ENCODE measurements at places on chromosomes 6 and 20.

- no peak for DNase-seq
Measured at GRCh38 chr6:41269716-41270115, 16.8 kb downstream of the TREM1 start.

DNA sequence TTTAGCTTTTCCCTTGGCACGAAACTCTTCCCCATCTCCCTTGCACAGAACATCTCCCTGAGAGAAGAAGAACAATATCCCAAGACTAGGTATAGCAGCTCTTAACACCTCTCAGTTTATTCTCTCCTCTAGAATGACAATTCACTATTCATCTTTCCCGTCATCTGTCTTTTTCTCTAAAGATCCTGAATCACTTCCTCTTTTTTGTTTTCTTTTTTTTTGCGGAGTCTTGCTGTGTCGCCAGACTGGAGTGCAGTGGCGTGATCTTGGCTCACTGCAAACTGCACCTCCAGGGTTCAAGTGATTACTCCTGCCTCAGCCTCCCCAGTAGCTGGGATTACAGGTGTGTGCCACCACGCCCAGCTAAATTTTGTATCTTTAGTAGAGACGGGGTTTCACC, 574.4 kb upstream of the MAP3K7 start:
- no peak for DNase-seq

DNA sequence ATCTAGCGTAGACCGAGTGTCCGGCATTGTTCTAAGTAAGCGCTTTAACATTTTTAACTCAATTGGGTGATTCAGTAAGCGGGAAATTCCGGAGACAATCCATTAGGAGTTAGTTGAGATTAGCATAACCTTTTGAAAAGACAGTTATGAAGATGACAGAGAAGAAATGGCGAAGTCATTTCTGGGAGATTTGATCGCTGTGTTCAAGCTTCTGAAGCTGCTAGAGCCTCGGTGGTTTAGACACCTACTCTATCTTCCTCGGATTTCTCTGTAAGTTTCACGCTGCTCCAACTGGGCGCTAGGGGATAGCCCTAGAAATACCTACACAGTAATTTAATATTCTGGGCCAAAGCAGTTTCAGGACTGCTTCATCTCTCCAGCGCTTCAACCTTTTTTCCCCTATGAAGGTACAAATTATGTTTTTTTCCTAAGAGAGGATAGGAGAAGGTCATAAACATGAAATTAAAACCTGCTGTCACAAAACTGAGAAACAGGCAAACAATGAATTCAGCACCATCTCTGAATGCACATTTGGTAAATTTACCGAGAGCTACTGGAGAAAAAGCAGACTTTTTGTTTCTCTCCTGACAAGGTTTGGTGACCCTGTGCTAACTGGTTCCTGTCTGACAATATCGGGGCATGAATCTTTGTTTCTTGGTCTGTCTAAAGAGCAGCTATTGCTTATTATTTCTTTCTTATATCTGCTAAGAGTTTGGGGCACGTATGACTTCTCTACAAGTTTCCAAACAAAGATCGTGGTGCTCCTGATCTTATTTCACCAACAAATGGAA, 22.4 kb downstream of the ZNF311 start:
- DNase-seq = no peak

- DNase-seq = no peak
Measured at GRCh38 chr6:90610301-90610750, 23.5 kb upstream of the MAP3K7 start.

DNA sequence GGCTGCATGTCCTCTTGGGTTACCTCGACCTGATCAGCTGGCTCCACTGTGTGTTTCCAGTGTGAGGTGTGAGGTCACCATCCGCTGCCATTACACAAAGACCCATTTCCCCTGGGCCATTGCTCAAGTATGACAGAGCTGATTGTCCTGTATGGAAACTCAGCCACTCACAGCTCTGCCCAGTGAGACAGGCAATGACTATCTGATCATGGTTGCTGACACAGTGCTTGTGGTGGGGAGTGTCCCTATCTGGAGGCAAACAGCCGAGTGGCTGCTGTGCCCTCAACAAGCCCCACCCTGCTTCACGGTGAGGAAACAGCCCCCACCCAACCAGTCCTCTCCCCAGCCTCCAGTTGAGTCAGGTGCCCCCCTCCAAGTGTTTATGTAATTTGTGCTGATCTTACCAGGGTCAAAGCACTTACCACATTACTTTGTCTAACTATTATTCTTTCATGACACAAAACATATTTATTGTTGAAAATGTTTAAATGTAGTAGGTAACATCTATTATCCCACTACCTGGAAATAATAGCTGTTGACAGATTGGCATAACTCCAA, 11.7 kb upstream of the MAPK13 start:
- DNase-seq = peak; percentile 67

- DNase-seq = no peak
Measured at GRCh38 chr6:14888575-14889000, 357.3 kb upstream of the JARID2 start.

- no peak for DNase-seq
Measured at GRCh38 chr6:3194535-3195419, 32.7 kb downstream of the TUBB2B start.

- no peak for DNase-seq
Measured at GRCh38 chr6:143368426-143368825, 82.1 kb downstream of the ADAT2 start.

DNA sequence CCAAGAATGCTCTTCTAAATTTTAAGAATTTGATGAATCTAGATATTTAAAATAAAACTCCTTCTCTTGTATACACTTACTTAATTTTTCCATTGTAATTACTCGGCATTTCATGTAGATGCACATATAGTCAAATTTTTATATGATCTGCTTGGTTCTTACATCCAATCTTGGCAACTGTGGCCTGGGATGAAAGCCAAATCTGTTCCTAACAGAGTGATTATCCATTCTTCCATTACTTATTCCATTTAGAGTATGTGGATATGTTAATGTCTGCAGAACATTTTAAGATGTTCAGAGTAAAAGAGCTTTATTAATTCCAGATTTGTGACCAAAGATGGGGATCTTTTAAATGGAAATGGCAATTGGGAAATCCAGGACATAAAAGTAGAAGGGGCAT, 144.1 kb upstream of the PDE7B start:
- DNase-seq = no peak

GRCh38 chr6:33992191-33992590, 153.7 kb downstream of the GRM4 start:
- no peak for DNase-seq

- DNase-seq = no peak
Measured at GRCh38 chr6:107021446-107022185, 6.4 kb upstream of the MTRES1 start.

- no peak for DNase-seq
Measured at GRCh38 chr6:149336609-149336928, 19.1 kb downstream of the TAB2 start.

DNA sequence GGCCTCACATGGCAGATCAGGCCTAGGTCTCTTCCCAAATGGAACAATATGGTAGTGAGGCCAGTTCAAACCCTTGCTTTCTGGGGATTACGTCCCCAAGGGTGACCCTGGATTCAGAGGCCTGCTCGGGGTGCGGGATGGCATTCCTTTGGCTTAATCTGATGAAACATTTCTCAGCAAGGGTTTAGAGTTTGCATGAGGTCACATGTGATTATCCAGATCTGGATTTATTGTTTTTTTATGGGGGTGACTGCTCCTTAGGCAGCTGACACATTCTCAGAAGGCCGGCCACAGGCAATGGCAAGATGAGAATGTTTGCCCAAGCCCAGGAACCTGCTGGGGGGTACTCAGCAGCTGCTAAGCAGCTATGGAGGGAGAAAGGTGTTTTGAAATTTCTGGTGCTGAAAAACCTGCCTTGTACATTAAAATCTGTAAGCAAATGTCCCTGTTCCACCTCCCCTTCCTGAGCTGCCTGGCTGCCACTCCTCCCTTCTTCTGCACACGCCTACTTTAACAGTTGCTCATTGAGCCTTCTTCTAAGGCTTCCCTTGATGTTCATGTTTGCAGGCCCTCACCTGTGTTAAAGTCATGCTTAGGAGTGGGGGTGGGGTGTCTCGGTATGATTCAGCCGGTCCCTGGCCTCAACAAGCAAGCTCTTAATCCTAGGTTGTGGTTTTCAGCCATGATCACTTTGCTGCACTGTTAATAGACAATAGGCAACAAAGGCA, 37.9 kb upstream of the FUCA2 start:
- no peak for DNase-seq

DNA sequence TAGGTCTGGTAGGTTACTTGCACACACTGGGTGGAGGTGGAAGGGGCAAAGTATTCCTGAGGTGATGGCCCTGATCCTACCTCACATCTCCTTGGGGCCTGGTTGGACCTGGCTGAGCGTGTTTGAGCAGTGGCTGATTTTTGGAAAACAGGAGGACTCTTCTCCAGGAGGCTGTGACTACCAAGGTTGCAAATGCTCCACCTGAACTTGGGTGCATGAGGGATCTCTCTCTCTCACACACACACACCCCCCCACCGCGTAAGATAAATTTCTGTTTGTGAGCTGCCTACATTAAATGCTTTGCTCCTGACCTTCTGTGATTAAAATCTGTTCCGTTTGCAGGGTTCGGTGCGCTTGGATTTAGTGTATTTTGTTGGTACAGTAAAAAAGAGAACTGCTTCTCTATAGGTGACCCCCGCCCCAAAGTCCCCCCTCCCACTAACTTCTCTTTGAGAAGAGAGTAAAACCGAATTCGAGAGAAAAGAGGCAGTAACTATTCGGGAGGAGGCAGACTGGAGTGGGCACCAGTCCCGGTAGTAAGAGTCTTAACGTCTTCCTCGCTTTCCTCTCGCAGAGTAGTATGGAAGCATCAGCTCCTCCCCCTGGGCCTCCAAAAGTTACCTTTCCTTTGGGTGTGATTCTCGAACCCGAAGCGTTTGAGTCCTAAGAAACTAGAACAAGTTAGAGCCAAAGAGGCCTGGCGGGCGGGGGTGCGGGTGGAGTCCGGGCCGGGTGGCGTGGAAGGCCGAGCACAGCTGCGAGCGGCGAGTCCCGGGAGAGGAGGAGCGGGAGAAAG, 585 bp upstream of the DSE start:
- DNase-seq = no peak

DNA sequence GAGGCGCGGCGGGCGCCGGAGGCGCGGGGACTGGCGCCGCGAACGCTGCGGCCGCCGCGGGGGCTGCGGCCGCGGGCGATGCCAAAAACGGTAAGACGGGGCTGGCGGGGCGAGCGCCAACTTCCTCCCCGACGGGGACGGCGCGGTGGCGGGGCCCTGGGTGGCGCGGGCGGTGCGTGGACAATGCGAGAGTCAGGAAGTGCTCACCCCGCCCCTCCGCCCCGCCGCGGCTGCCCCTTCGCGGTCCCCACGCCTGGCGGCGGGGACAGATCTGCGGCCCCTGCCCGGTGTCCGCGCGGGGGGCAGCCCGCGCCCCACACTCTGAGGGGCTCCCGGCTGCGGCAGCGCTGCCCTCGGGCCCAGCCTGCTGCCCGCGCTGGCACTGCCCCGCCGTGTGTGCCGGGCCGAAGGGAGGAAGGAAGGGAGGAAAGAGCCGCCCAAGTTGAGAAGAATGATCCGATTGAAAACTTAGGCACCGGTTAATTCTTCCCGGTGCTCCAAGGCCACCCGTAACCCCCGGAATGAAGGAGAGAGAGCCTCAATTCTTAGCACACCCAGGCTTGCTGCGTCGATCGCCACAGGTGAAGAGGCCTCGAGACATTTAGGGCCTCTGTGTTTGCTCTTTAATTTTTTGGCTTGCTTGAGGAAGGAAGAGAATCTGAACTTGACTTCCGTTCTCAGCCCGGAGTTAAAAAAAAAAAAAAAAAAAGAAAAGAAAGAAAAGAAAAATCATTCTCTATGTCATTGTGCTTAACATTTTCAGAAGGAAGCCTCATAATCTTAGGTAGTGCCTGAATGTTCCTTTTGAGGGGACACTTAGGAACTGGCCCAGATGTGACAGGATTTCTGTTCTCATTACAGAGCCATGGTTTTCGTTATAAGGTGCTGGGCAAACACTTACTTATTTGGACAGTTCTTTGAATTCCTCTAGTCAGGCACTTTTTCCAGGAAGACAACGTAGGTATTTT, 982 bp downstream of the HECA start:
- peak; percentile 67 for DNase-seq

DNA sequence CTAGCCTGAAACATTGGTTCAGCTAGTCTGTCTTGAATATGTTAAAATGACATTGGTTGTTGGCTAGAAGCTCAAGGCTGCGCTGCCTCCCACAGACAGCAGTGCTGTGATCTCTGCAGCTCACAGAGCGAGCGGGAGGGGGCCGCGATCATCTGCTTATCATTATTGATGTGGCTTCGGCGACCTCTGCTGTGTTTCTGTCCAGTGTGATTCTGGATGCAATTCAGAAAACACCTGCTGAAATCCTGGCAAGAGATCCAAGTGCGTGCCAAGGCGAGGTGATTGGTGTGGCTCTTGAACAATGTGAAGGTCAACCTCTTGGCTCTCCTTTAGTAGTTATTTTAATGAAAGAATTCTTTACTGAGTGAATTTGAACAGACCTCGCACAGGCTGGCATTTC, 142.3 kb upstream of the SASH1 start:
- DNase-seq = peak; percentile 4

GRCh38 chr6:19245656-19246055, 591.5 kb upstream of the ID4 start:
- DNase-seq = no peak

- no peak for DNase-seq
Measured at GRCh38 chr6:50850223-50851048, 31.8 kb downstream of the TFAP2B start.

DNA sequence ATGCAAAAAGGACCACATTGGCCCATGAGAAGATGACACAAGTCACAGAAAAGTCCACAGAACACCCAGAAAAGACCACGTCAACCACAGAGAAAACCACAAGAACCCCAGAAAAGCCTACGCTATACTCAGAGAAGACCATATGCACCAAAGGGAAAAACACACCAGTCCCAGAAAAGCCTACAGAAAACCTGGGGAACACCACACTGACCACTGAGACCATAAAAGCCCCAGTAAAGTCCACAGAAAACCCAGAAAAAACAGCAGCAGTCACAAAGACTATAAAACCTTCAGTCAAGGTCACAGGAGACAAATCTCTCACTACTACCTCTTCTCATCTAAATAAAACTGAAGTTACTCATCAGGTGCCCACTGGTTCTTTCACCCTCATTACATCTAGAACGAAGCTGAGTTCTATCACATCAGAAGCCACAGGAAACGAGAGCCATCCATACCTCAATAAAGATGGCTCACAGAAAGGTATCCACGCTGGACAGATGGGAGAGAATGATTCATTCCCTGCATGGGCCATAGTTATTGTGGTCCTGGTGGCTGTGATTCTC, 11.2 kb downstream of the MUCL3 start:
- DNase-seq = no peak

DNA sequence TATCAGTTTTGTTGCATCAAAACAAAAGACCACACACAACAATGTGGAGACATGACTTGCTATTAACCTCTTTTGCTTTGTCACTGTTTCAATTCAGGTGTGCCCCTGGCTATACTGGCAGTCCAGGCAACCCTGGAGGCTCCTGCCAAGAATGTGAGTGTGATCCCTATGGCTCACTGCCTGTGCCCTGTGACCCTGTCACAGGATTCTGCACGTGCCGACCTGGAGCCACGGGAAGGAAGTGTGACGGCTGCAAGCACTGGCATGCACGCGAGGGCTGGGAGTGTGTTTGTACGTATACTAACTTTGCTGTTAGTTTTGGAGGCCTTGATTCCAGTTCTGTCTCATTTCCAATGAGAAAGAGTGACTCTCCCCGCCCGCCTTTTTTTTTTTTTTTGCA, 356.9 kb downstream of the ARHGAP18 start:
- no peak for DNase-seq

- no peak for DNase-seq
Measured at GRCh38 chr6:160974304-160974771, 17.2 kb upstream of the MAP3K4 start.
